ENCODE measurements at places on chromosomes 3 and 15.

DNA sequence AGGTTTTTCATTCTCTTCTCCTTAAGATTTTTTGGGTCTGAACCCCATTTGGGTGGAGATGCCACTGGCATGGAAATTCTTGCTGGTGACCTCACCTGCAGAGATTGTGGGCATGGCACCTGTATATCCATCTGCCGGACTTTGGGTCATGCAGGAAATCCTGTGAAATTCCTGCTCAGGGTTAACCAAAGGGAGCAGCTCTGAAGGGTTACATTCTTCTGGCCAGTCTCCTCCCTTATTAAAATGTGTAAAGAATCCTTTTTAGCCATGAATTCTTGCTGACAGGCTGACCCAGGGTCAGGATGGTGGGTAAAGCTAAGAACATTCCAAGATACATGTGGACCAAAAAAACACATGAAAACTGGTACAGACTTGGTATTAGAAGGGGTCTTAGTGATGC is 27.4 kb downstream of the ARHGEF26 start:
- no peak for DNase-seq

DNA sequence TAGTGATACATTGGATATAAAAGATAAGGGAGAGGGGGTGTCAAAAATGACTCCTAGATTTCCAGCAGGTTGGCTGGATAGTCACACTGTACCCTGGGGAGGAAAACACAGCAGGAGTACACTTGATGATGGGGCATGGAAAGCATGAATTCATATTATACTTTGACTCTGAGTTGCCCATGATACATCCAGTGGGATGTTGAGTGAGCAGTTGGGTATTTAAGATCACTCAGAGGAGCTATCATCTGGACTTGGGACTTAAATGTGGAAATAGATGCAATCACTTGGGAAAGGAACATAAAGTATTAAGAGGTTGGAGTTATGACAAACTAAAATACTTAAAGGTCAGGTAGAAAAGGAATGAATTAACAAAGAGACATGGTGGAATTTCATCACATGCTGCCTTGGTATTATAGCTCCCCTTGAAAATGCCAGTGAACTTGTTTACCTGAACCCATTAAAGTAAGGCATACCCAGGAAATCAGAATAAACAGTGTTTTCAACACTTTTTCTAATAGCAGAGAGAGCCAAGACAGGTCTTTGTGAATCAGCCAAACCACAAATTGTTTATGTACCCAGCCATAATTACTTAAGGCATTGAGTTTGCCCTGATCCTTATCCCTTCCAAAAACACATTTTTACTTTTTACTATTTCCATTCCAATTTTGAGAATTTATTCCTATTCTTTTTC is 49.9 kb upstream of the ABI3BP start:
- DNase-seq: no peak

GRCh38 chr3:195597229-195597628 is 13.5 kb upstream of the APOD start:
- DNase-seq: no peak

GRCh38 chr15:62999923-63000561 is 42.5 kb upstream of the TPM1 start:
- DNase-seq: no peak

GRCh38 chr3:160112996-160113395 is 112.2 kb upstream of the C3orf80 start:
- no peak for DNase-seq

DNA sequence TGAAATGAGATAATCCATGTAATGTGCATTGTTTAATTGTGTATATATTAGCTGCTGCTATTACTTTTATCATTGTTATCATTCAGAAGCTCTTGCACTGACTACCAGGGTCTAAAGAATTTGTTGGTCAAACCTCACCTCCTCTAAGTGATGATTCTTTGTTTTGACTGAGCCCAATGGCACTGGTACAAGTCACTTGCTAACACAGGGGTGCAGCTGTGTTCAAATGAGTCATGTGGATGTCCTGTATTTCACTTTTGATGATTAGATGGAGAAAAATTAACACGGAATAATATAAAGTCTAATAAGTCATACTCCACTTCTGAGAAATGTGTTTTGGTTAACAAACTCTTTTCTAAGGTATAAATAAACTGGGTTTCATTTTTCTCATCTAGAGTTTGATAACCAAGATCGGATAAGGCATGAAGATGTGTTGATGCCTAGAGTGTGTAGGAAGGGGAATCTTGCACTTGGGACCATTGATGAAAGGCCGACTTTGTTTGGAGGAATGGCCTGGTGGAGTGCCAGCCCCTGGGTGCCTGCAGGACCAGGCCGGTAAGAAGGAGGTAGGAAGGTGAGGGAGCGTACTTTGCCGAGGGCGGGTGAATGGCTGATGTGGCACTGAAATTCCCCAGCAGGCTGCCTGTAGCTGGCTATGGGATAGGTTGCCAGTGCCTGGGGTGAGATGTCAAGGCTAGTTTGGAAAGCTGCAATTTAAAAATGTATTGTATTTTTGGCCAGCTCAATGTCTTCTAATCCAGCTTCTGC is 244.7 kb upstream of the ZPLD1 start:
- DNase-seq: no peak

- no peak for DNase-seq
These were observed 54.8 kb upstream of the P3H2 start for GRCh38 chr3:190175490-190175889.

- no peak for DNase-seq
These were observed 11.5 kb downstream of the CHSY1 start for GRCh38 chr15:101240358-101240757.

DNA sequence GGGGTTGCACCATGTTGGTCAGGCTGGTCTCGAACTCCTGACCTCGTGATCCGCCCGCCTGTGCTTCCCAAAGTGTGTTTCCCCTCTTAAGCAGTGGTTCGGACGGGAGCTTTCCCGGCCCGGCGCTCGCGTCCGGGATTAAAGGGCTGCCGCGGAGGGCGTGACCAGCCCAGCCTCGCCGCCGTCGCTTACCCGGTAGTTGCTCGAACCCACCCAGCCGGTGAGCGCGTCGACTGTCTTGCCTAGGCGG is 513 bp downstream of the CLASP2 start:
- DNase-seq: peak; percentile 23

- no peak for DNase-seq
These were observed 171.8 kb downstream of the FEZF2 start for GRCh38 chr3:62201438-62202035.

DNA sequence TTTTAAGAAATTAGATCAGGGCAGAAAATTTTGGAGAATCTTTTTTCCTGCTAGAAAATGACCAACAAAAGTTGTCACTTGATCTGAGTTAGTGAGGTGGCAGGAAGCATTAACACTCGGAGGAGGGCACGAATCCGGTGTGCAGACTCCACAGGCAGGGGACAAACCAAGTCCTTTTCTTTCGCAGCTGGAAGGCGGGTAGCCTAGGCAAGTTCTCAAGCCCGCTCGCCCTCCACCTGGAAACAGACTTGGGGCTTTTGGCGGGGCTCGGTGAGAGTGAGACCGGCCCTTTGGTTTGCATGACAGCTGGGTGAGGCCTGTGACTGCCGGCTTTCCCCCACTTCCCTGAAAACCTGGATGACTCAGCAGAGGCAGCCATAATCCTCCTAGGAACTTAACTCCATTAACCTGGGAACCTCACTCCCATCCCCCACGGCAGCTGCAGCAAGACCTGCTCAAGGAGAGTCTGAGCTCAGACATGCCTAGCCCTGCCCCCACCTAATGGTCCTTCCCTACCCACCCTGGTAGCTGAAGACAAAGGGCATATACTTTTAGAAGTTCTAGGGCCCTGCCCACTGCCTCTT is 134.8 kb downstream of the MFSD1 start:
- no peak for DNase-seq

DNA sequence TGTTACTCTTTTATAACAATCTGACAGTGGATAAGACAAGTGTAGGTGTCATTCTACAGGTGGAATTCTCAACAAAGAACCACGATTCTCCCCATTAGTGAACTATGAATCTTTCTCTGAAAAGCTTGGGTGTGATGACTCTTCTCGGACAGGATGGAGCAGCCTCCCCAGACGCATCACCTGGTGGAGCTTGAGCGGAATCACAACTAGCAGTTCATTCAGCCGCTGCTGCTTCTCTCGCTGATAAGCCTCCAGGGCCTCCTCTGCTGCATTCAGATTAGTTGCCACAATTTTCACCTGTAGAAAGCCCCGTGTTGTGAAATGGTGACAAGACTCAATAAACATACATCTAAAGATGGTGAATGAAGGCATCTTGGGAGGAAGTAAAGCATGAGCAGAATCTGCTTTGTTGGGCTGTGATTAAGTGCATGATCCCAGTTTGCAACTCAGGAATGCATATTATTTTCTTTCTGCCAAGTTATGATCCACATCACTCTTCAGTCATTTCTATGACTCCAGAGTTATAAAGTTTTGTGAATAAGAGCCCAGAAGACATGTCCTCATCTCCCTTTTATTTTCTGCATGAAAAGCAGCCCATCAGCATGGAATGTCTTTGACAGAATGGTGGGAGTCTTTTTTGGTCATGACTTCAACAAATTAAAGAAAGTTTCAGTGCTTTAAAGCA is 93.6 kb downstream of the BOC start:
- DNase-seq: no peak

DNA sequence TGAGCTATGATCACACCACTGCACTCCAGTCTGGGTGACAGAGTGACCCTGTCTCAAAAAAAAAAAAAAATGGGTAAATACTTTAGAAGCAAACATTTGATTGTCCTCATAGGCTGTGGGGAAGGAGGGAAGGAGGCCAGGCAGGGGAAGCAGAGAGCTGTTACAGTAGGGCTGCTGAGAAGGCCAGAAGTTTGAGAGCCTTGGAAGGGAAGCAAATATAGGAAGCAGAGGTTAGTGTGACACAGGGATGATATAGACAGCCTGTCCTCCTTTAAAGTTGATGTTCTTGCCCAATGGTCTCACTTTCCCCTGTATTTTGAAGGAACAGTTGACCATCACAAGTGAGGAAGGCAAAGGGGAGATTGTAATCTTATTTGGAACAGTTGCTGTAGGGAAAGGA is 5.3 kb upstream of the ALPK3 start:
- no peak for DNase-seq

GRCh38 chr3:190586631-190587011 is 72.7 kb downstream of the IL1RAP start:
- DNase-seq: no peak

- DNase-seq: no peak
These were observed 368.2 kb upstream of the ROPN1 start for GRCh38 chr3:124360155-124360554.

DNA sequence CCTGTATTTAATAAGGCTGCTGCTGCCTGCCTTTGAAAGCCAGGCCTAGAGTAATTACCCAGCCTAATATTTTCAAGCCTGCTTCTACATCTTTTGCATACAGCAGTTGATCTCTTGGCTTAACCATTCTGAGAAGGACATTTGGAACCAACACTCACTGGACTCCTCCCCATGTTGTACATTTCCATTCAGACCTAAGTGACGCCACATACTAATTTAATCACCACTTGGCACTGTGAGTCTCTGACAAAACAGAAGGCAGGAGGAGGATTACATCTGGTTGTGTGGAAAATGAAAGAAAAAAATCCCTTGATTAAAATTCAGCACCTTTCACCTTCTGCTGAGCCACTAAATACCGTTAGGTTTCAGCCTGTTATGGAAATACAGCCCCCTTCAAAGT is 102.2 kb upstream of the ARRDC4 start:
- DNase-seq: no peak

DNA sequence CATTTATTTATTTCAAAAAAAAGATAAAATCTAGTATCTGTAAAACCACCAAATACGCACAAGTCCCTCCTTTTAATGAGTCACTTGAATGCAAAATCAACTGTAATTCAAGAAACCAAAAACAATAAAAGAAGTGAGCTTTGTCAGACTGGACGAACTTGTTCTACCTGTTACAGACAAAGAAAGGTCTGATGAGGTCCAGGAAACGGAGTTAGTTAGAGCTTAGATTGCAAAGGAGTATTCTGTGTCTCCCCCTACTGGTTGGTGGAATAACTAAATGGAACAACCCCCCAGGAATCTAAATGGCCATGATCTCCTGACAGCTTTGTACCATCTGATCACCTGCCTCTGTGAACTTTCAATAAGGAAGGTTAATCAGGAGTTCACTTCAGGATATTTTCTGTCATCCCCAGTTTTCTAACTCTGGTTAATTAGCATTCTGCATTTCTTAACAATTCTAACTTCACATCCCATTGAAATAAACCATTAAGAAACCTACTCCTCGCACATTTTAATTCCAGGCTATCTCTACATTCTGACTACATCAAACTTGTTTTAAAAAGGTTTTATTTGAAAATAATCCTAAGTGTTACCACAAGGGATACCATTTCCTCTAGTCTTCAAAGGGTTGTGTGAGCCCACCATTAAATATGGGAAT is 333.0 kb upstream of the SATB1 start:
- DNase-seq: peak; percentile 13
